ENCODE measurements at places on chromosomes 2 and 18.

DNA sequence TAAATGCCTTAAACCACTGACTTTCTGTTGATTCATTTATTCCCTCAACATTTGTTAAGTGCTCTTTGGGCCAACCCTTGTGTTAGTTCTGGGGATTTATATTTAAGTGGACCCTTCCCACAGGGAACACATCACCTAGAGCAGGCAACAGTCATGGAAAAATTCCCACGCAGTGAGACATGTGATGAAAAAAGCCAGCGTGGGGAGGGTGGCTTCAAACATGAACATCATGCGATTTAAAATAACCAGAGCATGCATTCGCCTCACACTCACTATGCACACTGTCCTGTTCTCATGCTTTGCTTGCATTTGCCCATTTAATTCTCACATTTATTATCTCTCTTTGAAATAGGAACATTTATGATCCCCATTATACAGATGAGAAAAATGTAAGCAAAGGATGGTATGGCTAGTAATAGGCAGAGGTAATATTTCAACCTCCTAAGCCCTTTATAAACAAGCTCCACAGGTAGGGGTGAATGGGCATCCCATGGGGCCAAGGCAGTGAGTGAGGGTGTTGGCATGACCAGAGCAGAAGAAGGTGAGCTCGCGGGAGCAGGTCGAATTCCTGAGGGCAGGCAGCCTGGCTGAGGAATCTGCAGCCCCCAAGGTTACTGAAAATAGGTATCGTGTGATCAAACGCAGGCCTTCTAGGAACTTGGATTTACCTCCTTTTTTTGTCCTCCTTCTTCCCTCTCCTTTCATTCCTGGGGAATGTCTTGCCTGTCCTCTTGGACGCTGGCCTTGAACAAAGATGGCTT is 297.8 kb downstream of the MYCN start:
- DNase-seq: no peak

DNA sequence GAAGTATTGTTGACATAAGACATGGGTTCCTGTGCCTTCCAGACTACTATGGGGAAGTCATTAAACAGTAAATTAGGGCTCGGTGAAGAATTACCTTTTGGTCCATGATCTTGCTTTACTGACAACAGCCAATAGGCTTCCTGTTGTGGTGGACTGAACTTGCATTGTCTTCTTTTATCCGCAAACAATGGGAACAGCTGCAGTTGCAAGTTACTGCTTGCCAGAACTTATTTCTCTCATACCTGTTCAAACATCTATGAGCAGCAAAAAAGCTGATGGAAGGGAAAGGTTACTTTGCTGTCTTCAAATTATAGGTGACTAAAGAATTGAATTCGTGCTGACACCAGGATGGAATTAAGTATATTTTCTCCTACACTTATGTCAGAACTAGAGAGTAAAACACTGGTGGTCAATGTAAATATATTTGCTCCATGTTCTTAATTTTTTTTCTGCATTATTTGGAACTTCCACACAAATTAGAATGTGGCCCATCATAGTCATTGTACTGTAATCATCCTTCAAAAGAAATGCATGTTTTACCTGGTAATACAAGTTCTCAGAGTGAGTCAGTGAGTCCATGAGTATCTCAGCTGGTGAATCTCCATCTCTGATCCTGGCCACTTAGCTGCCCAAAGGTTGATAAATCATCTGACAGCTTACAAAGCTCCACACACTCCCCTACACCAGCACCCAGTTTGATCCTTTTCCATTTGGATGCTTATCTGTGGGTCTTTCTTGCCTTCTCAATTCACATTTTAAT is 37.3 kb upstream of the RNF152 start:
- no peak for DNase-seq

DNA sequence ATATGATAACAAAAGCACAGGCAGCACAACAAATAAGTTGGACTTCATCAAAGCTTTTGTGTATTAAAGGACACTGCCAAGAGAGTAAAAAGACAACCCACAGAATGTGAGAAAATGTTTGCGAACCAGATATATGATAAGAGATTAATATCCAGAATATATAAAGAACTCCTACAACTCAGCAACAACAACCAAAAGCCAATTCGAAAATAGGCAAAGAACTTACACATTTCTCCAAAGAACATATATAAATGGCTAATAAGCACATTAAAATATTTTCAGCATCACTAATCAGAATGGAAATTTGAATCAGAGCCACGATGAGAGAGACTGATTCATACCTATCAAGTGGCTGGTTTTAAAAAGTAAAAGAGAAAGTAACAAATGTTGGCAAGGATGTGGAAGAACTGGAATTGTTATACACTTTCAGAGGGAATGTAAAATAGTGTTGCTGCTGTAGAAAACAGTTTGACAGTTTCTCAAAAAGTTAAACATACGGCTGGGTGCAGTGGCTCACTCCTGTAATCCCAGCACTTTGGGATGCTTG is 25.2 kb downstream of the EPB41L5 start:
- no peak for DNase-seq

- DNase-seq: no peak
These were observed 167.1 kb upstream of the TRIB2 start for GRCh38 chr2:12549641-12550040.

GRCh38 chr2:104583811-104584210 is 270.1 kb upstream of the POU3F3 start:
- DNase-seq: no peak

DNA sequence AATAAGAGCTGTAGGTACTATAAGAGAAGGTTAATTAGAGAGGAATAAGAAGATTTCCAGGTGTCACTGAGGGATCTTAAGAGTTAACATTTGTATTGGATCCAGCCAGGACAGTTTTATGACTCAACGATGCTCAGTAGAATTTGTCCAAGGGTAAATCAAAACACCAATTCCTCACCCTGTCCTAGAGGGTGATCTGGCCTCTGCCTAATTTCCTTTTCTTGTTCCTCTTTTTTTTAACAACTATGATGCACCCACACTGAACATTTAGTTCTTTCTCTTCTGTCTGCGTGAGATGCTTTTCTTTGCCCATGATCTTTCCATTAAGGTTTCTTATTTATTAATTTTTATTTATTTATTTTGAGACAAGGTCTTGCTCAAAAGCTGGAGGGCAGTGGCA is 92.0 kb downstream of the PMS1 start:
- DNase-seq: no peak

DNA sequence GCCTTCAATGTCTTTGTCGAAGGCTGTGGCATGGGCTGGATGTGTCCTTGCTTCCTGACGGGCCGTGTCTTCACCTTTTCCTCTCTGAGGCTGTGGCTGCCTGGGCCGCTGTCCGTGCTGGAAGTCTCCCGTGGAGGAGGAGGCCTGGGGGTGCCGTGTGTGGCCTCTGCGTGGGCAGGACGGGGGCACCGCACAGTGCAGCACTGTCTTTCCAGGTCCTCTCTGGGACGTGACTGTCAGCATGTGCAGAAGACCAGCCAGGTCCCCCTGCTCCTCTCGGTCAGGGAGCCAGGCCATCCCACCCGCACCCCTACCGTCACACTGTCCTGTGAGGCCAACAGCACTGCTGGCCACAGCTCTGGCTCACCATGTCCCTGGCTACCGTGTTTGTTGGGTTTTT is 64.4 kb upstream of the ZNF236 start:
- DNase-seq: no peak

GRCh38 chr18:7094427-7094826 is 23.2 kb downstream of the LAMA1 start:
- DNase-seq: no peak

DNA sequence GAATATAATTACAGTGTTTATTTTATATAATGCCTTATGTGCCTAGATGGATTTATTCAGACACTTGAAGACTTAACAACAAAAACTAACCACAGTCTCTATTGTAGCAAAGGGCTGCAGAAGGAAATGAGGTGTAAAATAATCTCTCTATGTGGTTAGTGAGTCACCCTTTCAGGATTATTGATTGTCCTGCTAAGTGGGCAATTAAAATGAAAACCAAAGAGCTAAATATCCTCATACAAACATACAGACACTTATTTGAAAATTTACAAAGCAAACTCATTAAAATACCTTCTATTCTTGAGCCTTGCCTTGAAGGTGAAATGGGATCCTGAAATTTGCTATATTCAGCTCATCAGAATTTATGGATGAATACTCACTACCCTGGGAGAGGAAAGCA is 27.7 kb upstream of the DCC start:
- DNase-seq: no peak

- no peak for DNase-seq
These were observed 2.9 kb upstream of the EPAS1 start for GRCh38 chr2:46294176-46294836.

GRCh38 chr2:121375621-121376159 is 90.7 kb upstream of the TFCP2L1 start:
- no peak for DNase-seq

DNA sequence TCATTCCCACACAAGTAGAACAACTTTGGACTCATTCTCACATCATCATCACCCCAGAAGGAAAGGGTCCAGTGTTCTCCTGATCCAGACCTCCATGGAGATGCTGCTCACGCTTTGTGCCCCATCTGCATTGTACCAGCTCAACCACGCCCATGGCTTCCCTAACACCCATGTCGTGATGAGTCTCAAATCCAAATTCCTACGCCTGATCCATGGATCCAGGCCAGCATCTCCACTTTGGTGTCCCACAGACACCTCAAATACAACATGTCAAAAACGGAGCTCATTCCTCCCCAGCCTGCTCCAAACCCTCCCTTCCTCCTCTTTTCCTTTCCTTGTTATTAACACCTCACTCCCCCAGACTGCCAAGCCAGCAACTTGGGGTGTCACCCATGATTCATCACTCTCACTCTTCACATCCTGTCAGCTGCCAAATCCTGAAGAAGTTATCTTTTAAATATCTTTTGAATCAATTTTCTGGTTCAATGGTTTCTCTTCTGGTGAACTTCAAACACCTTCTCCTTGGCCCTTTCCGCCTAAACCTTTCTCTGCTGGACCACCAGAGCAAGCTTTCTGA is 30.2 kb upstream of the FAM124B start:
- no peak for DNase-seq

DNA sequence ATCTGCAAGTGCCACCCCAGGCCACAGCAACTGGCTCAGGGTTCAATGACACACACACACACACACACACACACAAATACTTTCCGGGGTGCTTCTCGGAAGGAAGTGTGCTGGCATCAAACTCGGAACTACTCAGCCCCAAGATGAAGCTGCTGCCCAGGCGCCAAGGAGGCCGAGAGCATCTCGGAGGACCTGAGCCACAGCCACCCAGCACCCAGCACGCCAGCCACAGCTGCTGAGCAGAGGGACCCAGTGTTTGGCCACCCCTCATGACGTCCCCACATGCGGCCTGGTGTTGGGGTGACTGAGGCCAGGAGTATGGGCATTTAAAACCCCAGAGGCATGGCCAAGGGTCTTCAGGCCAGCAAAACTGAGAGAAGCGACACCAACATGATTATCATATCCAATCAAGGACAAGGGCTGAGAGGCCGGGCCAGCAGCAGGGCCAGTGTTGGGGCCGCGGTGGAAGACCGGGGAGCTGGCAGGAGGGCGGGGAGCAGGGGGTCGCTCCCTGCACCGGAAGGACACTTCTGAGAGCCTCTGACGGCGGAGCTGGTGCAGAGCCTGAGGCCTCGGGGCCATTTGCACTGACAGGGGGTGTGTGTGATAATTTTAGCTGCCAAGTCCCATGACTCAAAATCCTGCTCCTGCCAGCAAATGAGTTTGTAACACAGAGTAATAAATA is 61.8 kb downstream of the BIN1 start:
- DNase-seq: no peak

DNA sequence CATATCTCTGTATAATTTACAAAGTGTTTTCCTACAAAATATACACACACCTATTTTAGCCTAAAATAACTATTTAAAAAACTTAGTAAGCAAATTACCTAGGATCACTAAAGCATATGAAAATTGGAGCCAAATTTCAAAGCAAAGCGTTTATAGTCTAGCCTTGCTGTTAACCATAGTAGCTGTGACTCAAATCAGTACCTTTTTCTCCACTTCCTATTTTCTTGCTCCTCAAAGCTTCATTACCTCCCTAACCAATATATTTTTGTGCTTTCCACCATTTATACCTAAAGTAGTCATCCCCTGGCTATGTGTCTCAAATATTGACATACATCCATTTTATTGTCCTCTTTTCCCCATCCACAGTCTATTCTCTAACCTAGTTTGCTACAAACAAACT is 73.1 kb downstream of the ERBB4 start:
- DNase-seq: no peak

DNA sequence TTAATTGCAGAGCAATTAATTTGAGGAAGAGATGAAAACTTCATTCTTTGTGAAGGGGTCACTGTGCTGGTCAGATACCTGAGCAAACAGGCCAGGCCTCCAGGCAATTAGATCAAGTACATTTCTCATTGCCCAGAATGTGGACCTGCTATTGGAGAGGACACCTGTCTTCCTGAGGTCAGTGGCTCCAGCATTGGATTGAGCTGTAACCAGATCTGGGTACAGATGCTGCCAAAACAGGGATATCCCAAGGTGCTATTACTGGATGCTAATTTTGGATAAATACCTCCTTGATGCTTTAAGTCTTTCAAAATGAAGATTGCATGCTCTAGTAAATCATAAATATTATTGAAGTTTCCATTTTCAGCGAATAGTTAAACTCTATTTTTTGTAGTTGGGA is 131.5 kb downstream of the FAM161A start:
- DNase-seq: no peak

GRCh38 chr18:54415086-54415485 is 57.4 kb downstream of the C18orf54 start:
- no peak for DNase-seq

DNA sequence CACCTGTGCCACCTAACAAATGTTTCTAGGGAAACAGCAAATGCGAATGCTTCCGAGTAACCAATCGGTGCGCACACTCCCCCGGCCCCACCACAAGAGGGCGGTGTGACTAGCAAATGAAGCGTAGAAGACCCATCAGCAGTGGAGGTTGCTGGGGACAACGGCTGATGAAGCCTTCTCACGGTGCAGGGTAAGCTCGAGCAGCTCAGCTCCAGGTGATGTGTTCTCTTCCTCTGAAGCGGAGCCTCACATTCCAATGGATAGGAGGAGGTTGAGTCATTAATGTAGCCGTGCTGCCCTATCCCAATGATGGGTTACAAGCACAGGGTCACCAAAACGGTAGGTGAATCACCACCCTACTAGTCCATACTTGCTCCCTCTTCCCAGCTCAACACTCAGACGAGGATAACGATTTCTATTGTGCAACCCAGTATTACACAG is 127.6 kb upstream of the TWIST2 start:
- no peak for DNase-seq

- DNase-seq: no peak
These were observed 298.7 kb upstream of the COL3A1 start for GRCh38 chr2:188675391-188676009.

- DNase-seq: no peak
These were observed 17.4 kb downstream of the CIDEA start for GRCh38 chr18:12271376-12272235.

- DNase-seq: no peak
These were observed 65.0 kb downstream of the KCNS3 start for GRCh38 chr2:17943444-17943843.

DNA sequence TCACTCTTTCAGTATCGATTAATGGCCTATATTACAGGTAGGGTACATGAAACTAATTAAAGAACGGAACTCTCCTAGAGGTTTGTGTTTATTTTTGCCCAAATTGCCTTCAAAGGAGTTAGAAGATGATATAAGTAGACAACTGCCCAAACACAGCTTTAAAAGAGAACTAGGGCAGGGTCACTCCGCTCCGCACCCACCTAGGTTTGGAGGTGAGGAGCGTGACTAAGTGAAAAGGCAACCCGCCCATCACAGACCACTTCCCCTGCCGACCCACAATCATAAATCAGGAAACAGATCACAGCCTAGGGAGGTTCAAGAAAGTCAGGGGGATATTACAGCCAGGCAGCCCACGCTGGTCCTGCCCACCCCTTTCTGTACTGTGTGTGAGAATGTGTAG is 166.7 kb downstream of the C1D start:
- no peak for DNase-seq
